ENCODE measurements at places on chromosomes 4 and X.
A peak's percentile ranks its signal among the peaks of the same experiment; 100 is the strongest.

GRCh38 chr4:129334136-129334535, 238.2 kb downstream of the C4orf33 start:
- peak; percentile 9 for DNase-seq

- no peak for DNase-seq
These were observed 41.0 kb downstream of the PRPS1 start for GRCh38 chrX:107669261-107669660.

DNA sequence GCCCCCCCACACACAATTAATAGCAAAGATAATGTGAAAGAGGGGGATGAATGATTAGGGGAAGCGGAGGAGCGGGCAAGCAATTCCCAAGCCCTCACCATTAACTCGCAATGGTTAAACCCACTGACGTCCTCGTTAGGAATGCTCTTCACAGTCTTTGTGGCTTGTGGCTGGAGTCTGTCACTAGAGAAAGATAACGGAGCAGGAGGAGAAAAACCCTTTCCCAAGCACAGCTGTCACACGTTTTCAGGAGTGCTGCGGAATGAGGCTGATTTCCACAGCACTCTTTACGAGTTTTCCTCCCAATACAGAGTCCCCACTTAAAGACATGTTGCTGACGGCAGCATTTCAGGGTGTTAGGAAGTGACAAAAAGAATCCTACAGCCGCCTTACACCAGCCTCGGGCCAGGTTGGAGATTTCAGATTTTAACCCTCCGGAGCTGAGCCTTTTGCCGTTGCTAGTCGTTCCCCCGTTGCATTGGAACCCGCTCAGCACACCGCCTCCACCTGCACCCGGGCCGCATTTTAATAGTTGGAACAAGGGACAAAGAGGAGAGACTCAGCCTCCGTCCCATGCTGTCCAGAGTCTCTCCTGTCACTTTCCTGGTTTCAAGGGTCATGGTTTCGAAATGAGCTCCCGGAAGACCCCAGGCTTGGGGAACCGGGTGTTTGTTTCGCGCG, 92.2 kb downstream of the GEMIN8 start:
- peak; percentile 45 for DNase-seq

- no peak for DNase-seq
These were observed 260.6 kb downstream of the GASK1B start for GRCh38 chr4:157912212-157912611.

GRCh38 chrX:427812-428725, 41.4 kb upstream of the PPP2R3B start:
- DNase-seq = peak; percentile 39

DNA sequence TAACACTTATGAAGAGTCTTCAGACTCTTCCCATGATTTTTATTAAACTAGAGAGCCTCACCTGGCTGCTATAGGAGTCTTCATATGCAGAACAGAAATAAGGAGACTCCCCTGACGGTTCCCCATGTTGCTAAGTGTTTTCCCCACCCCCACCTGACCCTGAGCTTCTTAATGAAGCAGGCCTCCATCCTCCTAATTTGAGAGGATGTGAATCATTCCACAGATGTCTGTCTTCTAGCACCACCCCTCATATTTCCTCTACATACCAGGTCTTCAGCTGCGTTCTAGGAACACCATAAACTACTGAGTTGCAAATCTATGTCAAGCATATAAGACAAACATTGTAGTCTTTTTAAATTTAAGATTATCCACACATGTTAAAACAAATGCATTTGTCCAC, 36.9 kb downstream of the RP2 start:
- DNase-seq = peak; percentile 23

DNA sequence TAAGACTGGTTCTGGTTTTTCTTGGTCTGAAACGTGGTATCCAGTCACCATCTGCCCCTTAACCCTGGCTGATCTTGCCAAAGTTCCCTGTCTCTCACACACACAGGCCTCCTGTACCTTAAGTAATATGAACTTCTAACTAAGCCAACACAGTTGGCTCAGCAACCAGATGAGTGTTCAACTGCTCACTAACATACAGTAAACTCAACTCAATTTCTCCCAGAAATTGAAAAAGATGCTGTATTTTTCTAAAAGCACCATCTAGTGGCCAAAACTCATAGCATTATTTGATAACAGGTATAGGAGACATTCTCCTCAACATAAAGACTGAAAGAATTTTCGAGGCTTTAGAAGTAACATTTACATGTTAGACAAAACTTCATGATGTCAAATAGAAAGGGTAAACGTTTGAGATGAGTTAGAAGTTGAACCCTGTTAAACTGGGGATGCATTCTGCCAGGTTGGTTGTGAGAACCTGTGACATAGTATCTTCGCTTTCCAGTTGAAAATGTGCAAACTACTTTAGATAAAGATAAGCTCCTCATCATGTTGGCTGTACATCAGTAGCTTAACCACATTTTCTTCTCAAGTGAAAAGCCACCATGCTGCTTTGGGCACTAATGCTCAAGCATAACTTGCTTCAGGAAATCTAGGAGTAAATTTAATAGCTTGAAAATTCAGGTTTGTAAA, 31.2 kb downstream of the CCNI start:
- DNase-seq = peak; percentile 64

DNA sequence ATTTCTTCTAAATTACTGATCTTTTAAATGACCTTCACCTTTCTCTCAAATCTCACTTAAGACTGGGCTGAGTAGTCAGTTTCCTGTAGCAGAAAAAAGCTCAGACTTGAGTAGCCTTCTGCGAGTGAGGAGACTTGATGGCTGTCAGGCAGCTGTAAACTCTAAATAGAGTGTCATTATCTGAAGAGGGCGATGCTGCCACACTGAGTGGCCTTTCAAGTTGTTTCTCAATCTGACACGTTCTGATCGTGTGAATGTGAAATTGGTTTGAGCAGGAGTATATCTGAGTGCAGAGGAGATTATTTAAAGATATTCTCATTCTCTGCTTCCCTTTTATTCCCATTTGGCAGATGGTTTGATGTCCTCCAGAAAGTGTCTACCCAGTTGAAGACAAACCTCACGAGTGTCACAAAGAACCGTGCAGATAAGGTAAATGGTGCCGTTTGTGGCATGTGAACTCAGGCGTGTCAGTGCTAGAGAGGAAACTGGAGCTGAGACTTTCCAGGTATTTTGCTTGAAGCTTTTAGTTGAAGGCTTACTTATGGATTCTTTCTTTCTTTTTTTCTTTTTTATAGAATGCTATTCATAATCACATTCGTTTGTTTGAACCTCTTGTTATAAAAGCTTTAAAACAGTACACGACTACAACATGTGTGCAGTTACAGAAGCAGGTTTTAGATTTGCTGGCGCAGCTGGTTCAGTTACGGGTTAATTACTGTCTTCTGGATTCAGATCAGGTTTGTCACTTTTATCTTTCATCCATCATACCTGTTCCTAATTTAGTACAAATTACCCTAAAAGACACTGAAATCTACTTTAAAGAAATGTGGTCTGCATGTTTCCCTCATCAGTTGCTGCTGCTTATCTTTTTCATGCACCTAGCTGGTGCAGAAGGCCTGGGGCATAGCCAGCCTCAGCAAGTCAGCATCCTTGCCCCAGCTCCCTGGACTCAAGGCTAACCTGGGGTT, 74.3 kb upstream of the MSANTD1 start:
- DNase-seq = no peak

DNA sequence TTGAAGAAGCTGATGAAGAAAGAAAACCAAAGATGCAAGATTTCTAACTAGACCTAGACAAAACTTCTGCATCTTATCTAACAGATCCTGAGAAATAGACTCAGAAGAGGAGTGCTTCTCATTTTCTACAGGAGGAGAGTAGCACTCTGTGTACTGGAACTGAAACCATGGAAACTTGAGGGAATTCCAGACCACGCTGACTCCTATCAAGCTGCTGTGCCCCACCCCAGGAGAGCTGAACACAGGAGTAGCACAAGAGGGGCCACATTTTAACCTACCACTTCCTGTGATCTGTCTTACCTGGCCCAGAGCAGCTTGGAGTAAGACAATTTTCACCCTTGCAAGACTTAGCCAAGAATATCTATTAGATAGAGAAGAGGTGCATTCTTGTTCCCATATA, 248.9 kb downstream of the SCFD2 start:
- peak; percentile 53 for DNase-seq

- peak; percentile 86 for DNase-seq
These were observed 61.3 kb downstream of the ANTXR2 start for GRCh38 chr4:80011636-80012236.

- DNase-seq = peak; percentile 66
These were observed 185.4 kb downstream of the OR13H1 start for GRCh38 chrX:131729295-131729694.

DNA sequence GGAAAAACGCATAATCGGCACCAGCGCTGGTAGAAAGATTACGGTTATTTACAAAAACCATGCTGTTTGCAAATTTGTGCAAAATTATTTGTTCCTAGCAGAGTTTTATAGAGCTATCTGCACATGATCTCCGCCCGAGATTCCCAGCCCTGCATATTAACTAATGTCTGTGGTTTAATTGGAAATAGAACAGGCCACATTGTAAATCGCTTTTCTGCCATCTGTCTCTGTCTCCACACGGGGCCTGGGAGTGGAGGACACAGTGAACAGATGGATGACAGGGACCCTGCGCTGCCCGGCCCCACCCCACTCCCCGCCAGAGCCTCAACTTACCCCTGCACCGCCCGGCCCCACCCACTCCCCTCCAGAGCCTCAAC, 126.9 kb downstream of the FAM53A start:
- DNase-seq = no peak

GRCh38 chrX:123206176-123206575, 22.1 kb downstream of the GRIA3 start:
- DNase-seq = no peak

GRCh38 chr4:90992213-90992612, 865.0 kb downstream of the CCSER1 start:
- DNase-seq = no peak

DNA sequence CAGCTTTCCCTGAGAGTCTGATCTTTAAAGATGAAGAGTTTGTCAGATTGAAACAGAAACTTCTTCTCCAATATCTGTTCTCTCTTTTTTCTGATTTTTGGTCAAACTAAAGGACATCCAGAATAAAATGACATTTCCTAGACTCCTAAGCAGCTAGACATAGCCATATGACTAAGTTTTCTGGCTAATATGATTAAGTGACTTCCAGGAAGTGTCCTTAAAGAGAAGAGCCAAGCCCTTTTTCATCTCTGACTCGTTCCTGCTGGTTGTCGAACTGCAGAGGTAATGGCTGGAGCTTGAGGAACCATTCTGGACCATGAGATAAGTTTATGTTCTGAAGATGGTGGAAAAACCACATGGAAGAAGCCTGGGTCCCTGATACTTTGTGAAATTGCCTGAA, 546.0 kb downstream of the BCOR start:
- no peak for DNase-seq

GRCh38 chr4:41160012-41160789, 54.1 kb downstream of the APBB2 start:
- peak; percentile 97 for DNase-seq

DNA sequence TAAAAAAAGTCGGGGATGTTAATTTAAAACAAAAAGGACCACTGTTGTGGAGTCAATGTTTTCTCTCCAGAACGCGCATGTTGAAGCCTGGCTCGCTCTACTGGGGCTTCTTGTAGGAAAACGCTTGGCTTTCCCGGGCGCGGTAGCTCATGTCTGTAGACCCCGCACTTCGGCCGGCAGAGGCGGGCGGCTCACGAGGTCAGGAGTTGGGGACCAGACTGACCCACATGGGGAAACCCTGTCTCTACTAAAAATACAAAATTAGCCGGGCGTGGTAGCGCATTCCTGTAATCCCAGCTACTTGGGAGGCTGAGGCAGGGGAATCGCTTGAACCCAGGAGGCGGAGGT, 15.6 kb downstream of the NELFA start:
- no peak for DNase-seq

GRCh38 chrX:81957318-81957717, 755.4 kb downstream of the SH3BGRL start:
- no peak for DNase-seq

DNA sequence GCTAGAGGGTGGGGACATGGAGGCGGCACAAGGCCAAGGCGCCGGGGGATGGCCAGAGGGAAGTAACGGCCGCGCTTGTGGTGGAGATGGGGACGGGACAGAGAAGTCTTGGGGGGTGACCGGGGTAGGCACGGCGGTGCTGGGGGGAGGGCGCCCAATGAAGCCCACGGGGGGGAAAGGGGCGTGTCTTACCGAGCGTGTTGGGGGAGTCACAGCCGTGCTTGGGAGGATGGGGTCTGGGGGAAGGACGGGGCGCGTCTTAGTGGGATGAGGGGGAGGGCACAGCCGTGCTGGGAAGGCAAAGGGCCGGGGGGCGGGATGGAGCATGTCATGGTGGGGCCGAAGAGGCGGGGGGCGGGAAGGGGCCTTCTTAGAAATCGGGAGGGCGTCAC, 952 bp downstream of the ARSD start:
- no peak for DNase-seq

- no peak for DNase-seq
These were observed 26.8 kb downstream of the CRMP1 start for GRCh38 chr4:5865896-5866599.

DNA sequence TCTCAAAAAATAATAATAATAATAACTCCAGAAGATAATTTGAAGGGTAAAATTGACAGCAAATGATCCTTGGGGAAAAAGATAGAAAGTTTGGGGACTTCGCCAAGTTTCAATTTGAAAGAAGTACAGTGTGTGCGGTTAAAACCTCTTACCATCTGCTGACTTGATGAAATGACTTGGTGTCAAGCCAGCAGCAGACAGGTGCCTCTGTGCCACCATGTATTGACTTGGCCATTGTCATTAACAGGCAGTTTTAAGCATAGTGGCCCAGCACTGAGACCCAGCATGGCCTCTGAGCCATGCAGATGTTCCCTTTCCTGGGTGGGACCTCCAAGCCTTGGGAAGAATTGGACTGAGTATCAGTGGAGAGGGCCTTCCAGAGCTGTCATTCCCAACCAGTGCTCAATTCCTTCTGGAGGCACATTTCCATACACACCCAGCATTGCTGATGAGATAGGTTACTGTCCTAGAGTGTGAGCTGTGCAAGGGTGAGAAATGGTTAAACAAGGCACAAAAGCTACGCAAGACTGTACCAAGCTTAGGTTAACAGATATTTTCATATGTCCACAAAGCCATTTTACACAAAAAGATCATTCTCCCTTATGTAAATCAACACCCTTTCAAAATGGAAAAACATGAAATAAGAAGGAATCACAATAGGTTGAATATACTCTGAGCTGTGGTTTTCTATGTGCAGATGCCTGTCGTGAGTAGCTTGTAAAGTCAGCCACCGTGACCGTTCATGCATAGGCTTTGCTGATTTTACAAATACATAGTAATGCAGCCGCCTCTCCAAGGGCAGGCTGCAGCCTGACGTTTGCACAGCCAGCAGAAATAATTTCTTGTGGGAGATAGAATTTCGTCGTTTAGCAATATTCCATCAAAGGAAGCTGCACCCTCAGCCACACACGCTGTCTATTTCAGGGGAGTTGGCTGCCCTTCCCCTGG, 59.4 kb upstream of the FBXW7 start:
- DNase-seq = peak; percentile 20

All from iris pigment epithelial cell (primary cell).